ENCODE measurements at places on chromosomes 5 and 9. TPM values are rescaled to one million over a fixed set of nuclear protein-coding genes. Genes with fewer than 3 reads are reported as not detected.

DNA sequence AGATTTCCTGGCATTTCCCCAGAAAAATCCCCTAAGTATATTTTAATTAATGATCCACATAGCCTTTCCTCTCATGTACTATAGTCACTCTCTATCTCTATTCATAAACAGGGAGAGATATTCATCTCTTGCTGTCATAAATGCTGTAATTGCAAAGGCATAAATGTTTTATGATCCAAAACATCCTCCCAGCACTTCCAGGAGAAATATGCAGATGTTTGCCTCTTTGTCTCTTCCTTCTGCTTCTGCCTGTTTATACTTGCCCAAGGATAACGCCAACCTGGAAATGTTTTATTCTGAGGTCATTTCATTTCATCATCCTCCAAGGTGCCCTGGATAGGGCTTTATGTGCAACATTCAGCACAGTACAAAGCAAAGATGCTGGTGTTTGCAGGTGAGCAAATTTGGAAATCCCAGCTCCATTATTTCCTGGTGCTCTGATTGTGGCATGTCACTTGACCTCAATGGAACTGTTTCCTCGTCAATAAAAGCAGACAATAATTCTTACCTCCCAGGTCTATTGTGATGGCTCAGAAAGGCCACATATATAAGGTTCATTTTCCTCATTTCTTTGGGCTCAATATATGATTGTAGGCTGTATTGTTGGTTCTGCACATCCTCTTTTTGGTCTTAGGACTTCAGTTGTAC is 6.9 kb downstream of the TNFSF15 start:
- H3K4me3 ChIP-seq, result no peak overlapping the region
- H3K27me3 ChIP-seq, result peaks cover 10% of the 10 kb centered on the region
- no peak overlapping the region for H3K27ac ChIP-seq

DNA sequence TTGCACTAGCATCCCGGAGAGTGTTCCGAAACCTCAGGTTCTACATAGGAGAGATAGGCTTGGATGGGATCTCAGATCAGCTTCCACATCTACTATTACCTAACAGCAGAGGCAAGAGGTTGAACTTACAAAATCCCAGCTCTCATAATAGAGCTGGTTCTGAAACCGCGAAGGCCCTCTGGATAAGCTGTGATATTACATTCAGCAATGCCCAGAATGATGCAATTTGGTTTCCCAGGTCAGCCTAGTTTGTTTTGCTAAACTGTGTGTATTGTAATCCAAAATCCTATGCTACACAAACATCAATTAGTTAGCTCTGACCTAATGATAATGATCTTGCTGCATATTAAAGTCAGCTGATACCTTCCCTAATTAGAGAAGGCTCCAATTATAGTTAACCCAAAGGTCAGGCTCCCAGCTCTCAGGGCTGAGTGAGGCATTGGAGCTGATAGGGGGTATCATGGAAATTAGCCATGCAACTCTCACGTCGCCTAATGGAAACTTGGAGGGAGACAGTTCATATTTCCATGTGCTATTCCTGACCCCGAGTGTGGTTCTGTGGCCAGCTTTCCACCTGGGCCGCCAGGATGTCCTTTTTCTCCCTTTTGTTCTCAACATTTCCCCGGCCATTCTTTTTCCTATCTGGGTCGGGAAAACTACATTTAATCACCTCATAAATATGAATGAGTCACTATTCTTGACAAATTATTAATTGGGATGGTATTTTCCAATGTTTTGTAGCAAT is 278.4 kb upstream of the IRX1 start:
- DNase-seq, result no peak
- H3K4me1 ChIP-seq, result no peaks in the 10 kb centered on the region
- no peak overlapping the region for H3K4me3 ChIP-seq
- H3K27me3 ChIP-seq, result no peaks in the 10 kb centered on the region
- 0 out of 2 replicates have a peak, but pooled peaks cover 3% of the 10 kb centered on the region for H3K36me3 ChIP-seq

DNA sequence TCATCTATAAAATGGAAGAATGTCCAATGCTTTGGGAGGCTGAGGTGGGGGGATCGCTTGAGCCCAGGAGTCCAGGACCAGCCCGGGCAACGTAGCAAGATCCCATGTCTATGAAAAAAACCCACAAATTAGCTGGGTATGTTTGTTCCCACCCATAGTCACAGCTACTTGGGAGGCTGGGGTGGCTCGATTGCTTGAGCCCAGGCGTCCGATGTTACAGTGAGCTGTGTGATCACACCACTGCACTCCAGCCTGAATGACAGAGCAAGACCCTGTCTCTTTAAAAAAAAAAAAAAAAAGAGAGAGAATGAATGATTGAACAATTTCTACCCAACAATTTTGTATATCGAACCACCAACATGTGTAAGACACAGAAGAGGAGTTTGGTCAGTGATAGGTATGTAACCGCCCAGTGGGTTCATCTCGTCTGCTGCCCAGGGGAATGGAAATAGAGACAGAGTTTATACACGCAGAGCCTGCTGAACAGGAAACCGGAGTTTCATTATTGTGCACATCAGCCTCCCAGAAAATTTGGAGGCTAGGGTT is 26.2 kb upstream of the ERGIC1 start:
- H3K4me3 ChIP-seq, result 0 out of 2 replicates have a peak overlapping the region, but pooled peaks have one; percentile 19
- DNase-seq, result no peak

- no peak overlapping the region for H3K4me3 ChIP-seq
- H3K27ac ChIP-seq, result no peak overlapping the region
Measured at GRCh38 chr5:333945-334344, 12.4 kb downstream of the AHRR start.

- H3K36me3 ChIP-seq, result 0 out of 2 replicates have a peak, but pooled peaks cover 2% of the 10 kb centered on the region
- no peaks in the 10 kb centered on the region for H3K27me3 ChIP-seq
- no peak for DNase-seq
- no peak overlapping the region for H3K4me3 ChIP-seq
- peaks cover 41% of the 10 kb centered on the region for H3K4me1 ChIP-seq
- H3K27ac ChIP-seq, result no peak overlapping the region
Measured at GRCh38 chr5:36444582-36445418, 143.1 kb upstream of the RANBP3L start.

GRCh38 chr9:89597711-89598362 is 7.0 kb upstream of the GADD45G start:
- H3K27ac ChIP-seq, result no peak overlapping the region
- no peaks in the 10 kb centered on the region for H3K36me3 ChIP-seq
- peak; percentile 67 for DNase-seq
- H3K4me1 ChIP-seq, result peaks cover 15% of the 10 kb centered on the region

GRCh38 chr9:125435776-125436612 is 174.4 kb downstream of the GAPVD1 start:
- no peaks in the 10 kb centered on the region for H3K27me3 ChIP-seq
- DNase-seq, result no peak
- H3K4me1 ChIP-seq, result peaks cover 5% of the 10 kb centered on the region
- no peak overlapping the region for H3K27ac ChIP-seq
- H3K4me3 ChIP-seq, result no peak overlapping the region
- no peaks in the 10 kb centered on the region for H3K36me3 ChIP-seq

GRCh38 chr5:171927345-171927941 is 79.0 kb downstream of the FBXW11 start:
- peaks cover 17% of the 10 kb centered on the region for H3K36me3 ChIP-seq
- no peak for DNase-seq
- H3K27me3 ChIP-seq, result no peaks in the 10 kb centered on the region
- no peak overlapping the region for H3K27ac ChIP-seq

DNA sequence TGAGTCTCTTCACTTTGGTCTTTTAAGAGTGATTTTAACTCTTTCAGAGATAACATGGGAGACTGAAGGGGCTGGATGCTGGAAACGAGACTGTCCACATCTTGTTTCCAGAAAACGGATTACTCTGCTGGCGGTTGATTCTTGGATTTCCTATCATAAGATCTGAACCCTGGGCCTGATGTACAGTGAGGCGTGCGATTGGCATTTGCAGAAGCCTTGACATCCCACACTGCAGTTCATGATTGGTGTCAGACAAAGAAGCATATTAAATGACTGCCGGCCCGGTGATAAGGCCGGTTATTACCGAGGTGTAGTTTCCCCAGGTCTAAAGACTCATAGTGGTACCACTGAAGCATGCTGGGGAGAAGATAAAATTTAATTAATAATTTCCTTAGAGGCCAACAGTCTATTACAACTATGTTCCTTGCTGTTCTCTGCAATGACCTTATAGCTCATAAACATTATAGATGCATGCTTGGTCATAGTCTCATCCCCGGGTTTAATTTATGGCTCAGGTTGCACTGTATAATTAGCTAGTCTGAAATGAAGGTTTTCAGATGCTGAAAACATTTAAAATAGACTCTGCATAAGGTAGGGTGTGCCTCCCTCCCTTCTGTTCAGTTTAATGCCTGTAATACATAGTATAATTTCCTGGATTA is 99.2 kb downstream of the PPP2R2B start:
- H3K4me1 ChIP-seq, result peaks cover 23% of the 10 kb centered on the region
- peaks cover 27% of the 10 kb centered on the region for H3K36me3 ChIP-seq
- no peaks in the 10 kb centered on the region for H3K27me3 ChIP-seq
- no peak overlapping the region for H3K4me3 ChIP-seq
- no peak for DNase-seq

GRCh38 chr5:130061746-130062145 is 157.5 kb downstream of the CHSY3 start:
- H3K27ac ChIP-seq, result no peak overlapping the region
- no peaks in the 10 kb centered on the region for H3K36me3 ChIP-seq
- no peak for DNase-seq
- H3K4me1 ChIP-seq, result no peaks in the 10 kb centered on the region
- H3K27me3 ChIP-seq, result no peaks in the 10 kb centered on the region

- H3K27ac ChIP-seq, result no peak overlapping the region
- no peaks in the 10 kb centered on the region for H3K36me3 ChIP-seq
- no peak for DNase-seq
- H3K27me3 ChIP-seq, result no peaks in the 10 kb centered on the region
- H3K4me1 ChIP-seq, result no peaks in the 10 kb centered on the region
Measured at GRCh38 chr5:20359377-20359776, 371.4 kb upstream of the CDH18 start.

GRCh38 chr5:178555771-178556211 is 34.4 kb downstream of the COL23A1 start:
- H3K27me3 ChIP-seq, result peaks cover 4% of the 10 kb centered on the region
- peak overlapping the region; percentile 96 for H3K27ac ChIP-seq
- DNase-seq, result peak; percentile 73
- H3K36me3 ChIP-seq, result peaks cover 13% of the 10 kb centered on the region

- H3K36me3 ChIP-seq, result no peaks in the 10 kb centered on the region
- H3K4me3 ChIP-seq, result no peak overlapping the region
- peaks cover 11% of the 10 kb centered on the region for H3K4me1 ChIP-seq
- no peak for DNase-seq
Measured at GRCh38 chr5:58505502-58505901, 14.3 kb downstream of the GAPT start.

DNA sequence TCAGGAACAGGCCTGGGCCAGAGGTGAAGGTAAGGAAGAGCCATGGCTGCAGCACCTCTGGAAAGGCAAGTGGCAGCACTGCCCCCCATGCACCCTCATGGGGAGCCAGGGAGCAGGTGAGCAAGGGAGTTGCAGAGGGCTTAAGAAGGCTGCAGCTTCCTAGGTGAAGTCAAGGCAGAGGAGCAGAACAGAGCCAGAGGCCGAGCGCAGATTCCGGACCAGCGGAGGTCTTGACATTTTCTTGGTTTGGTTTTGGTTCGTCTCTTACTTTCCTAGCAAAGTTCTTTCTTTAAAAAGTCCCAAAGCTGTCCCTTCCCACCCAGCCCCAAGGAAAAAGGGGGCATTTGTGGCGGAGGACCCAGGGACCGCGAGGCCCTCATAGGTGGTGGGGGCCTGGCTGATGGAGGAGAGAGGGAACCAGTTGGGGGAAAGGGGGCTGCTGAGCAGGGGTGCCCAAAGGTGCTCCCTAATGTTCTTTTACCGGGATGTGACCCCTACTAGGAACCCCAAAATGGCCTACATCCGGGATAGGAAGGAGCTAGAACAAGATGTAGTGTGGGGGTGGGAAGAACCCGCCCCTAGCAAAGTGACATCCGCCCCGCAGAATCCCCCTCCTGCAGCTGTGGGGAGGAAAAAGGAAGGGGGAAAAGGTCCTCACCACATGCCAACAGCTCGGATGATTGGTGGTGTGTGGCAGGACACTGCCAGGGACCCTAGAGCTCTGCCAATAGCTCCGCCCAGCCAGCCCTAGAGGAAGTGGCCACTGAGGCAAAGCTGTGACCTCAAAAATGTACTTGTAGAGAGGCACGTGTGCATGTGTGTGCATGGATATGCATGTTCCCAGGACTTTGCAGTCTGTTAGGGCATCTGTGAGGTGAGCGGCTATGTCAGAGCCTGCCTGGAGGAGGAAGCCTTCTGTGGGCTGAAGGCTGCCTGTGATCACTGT is 914 bp upstream of the CD72 start:
- no peak overlapping the region for H3K27ac ChIP-seq
- no peak overlapping the region for H3K4me3 ChIP-seq
- peaks cover 9% of the 10 kb centered on the region for H3K4me1 ChIP-seq
- no peak for DNase-seq
- H3K27me3 ChIP-seq, result peaks cover 53% of the 10 kb centered on the region
- H3K36me3 ChIP-seq, result no peaks in the 10 kb centered on the region

GRCh38 chr9:72586388-72587130 is 65.2 kb downstream of the TMC1 start:
- H3K27me3 ChIP-seq, result no peaks in the 10 kb centered on the region
- H3K36me3 ChIP-seq, result no peaks in the 10 kb centered on the region
- DNase-seq, result no peak
- peaks cover 3% of the 10 kb centered on the region for H3K4me1 ChIP-seq
- H3K27ac ChIP-seq, result no peak overlapping the region

Gene AIF1L
- 106 TPM for total RNA-seq

Gene POU5F2
- total RNA-seq, result 0.23 TPM

Gene ASB6
- total RNA-seq, result 19.7 TPM

Gene PCDHB9
- total RNA-seq, result 2.3 TPM

Gene GTF2H2
- total RNA-seq, result 38.9 TPM
